Panc1 (cell line): ENCODE measurements at places on chromosomes 11 and 22. TPM values are rescaled to one million over a fixed set of nuclear protein-coding genes. Genes with fewer than 3 reads are reported as not detected.
A peak's percentile ranks its signal among the peaks of the same experiment; 100 is the strongest.

Gene LDLRAD3
- 28.1 TPM for total RNA-seq

Gene GNG3
- not detected for total RNA-seq

Gene OR2AT4
- total RNA-seq, result not detected

Gene LRRC10B
- total RNA-seq, result 0.23 TPM

Gene OR1S1
- not detected for total RNA-seq

Gene ROBO3
- 12.0 TPM for total RNA-seq

Gene ENDOD1
- total RNA-seq, result 28.2 TPM

DNA sequence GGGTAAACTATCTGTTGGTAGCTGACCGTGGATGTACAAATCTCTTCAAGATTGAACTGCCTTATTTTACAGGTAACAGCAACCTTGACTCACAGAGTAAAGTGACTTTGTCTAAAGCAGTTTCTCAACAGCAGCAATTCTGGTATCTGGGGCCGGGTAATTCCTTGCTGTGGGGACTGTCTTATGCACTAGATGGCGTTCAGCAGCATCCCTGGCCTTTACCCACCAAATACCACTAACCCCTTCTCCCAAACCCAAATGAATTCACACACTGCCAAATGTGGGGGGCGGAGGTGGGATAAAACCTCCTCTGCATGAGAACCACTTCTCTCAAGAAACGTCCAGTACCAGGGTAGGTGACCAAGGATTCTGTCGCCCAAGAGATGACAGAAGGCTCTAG lies 1.7 kb upstream of the INCENP start:
- DNase-seq, result no peak

- no peak for DNase-seq
Observed at GRCh38 chr11:119525180-119525866, 102.4 kb upstream of the THY1 start.

GRCh38 chr11:26572770-26573402 lies 823 bp upstream of the MUC15 start:
- no peak for DNase-seq

DNA sequence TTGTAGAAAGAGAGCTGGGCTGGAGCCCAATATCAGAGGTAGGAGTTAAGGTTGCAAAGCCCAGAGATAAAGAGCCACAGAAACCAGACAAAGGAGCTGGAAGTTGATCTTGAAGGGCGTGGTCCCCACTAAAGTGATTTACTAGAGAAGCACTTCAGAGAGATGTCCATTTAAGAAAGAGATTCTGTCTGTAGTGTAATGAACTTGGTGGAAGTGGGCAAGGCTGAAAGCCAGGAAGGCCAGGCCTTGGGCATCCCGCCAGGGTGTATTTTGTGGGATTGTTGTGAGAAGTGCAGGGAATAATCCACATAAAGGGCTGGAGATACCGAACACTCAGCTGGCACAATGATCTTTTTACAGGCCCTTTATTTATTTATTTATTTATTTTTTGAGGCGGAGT lies 1398.8 kb downstream of the TBC1D22A start:
- DNase-seq, result no peak

- DNase-seq, result peak; percentile 75
Observed at GRCh38 chr11:4636962-4637661, at the start of gene OR51D1. TSS of gene OR51D1 (plus strand) at chr11:4637477. CDS start at chr11:4639791, 2,314 bp downstream.

GRCh38 chr11:118211006-118211405 lies 13.8 kb downstream of the JAML start:
- DNase-seq, result no peak

- DNase-seq, result no peak
Observed at GRCh38 chr11:45025716-45026492, 75.2 kb upstream of the TP53I11 start.

DNA sequence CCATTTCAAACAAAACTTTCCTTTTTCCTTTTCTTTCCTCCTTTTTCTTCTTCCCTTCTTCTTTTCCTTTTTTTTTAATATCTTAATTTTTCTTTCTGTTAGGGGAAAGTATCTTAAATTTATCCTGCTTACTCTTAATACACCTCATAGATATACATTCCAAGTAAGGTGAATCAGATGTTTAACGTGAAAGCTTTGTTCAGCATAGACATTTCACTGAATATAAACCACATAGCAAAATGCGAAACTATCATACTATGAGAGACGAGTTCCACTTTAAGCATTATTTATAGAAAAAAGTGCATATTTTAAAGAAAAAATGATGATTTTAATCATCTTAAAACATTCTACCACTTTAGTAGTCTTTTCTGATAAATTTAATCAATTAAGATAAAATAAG lies 137.8 kb upstream of the MTMR2 start:
- no peak for DNase-seq

DNA sequence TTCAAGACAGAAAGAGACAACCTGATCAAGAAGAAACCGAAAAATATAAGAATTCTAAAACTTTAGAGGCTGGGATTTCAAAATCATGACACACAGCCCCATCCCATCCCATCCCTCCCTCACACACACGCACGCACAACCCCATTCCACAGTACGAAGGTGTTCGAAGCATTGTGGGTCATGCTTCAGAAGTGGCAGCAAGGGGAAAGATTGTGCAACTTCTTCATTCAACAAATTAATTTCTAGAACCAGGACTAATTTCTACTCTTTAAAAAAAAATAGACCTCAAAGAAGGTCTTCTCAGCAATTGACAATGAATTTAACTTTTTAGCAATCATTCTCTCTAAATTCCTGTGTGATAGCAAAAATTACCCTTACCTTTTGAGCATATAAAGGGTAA lies 867 bp downstream of the SPA17 start:
- no peak for DNase-seq

- DNase-seq, result no peak
Observed at GRCh38 chr11:123507043-123507442, 77.0 kb downstream of the GRAMD1B start.

GRCh38 chr22:46726986-46727317 lies 11.1 kb downstream of the CERK start:
- DNase-seq, result no peak

DNA sequence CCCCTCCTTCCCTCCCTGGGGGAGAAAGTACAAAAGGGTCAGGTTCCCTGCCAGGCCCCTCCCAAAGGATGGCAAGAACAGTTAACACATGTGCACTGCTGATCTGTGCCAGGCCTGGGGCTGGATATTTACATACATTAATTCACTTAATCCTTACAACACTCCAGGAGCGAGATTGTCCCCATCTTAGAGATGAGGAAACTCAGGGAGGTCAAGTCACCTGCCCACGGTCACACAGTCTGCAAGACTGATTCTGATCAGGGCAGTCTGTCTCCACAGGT lies 36.5 kb downstream of the NECTIN1 start:
- no peak for DNase-seq
